A673 (cell line): ENCODE measurements at places on chromosomes 7 and 10.

- no peak for DNase-seq
Measured at GRCh38 chr10:103835096-103836050, 20.0 kb downstream of the SH3PXD2A start.

GRCh38 chr10:17780727-17781126 is 28.4 kb upstream of the MRC1 start:
- peak; percentile 51 for DNase-seq

- DNase-seq: no peak
Measured at GRCh38 chr10:101595591-101596433, 7.7 kb downstream of the DPCD start.

DNA sequence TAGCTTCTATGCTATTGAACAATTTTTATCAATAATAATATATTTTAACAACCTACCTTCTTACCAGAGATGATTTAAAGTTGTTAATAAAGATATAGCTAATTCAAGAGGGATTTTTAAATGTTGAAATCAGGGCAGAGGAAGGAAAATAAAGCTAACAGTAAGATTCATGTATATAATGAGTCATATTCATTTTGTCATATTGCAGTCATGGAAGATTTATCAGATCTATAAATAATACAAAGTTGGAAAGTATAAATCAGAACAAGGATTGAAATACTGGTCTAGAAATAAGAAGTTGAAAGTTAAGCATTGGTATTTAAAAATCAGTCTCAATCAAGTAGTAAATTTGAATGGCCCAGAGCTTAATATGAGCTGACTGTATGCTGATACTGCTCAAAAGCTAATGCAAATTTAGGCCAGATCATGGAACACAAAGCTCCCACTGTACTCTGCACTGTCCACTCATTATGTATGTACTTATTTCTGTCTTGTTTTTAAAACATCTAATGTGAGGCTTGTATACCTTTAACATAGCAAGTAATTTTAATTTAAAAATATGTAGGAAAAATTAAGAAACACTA is 196.9 kb downstream of the ZEB1 start:
- DNase-seq: no peak

DNA sequence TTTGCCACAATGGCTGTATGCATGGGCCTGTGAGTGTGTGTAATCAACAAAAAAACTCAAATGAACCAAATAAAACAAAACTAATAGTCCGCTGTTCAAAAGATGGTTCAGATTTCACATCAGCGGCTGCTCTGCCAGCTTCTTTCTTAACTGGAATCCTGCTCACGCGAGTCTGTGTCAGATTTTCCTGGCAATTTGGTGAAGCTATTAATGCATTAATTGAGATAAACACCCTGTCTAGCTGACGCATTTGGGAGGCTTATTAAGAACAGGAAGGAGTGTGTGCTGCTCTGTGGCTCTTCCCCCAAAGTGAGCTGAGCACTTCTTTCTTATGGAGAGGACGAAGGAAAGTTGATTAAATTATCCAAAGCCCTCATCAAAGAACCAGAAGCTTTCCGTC is 336.6 kb upstream of the MKI67 start:
- no peak for DNase-seq

- DNase-seq: no peak
Measured at GRCh38 chr7:79524048-79524447, 70.6 kb upstream of the MAGI2 start.

DNA sequence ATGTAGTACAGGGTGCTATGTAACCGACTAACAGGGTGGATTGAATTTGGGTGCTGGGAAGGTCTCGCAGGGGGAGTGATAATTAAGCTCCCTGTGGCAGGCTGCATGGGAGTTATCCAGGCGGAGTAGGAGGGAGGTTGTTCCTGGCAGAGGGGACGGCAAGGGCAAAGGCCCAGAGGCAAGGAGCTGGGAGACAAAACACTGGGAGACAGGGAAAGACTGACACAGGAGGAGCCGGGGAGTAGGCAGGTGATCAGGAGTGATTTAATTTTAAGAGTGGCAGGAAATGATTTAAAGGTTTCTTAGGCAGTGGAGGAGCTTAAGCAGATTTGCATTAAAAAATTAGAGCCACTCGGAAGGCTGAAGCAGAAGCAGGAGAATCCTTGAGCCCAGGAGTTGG is 40.7 kb upstream of the LEP start:
- DNase-seq: no peak

DNA sequence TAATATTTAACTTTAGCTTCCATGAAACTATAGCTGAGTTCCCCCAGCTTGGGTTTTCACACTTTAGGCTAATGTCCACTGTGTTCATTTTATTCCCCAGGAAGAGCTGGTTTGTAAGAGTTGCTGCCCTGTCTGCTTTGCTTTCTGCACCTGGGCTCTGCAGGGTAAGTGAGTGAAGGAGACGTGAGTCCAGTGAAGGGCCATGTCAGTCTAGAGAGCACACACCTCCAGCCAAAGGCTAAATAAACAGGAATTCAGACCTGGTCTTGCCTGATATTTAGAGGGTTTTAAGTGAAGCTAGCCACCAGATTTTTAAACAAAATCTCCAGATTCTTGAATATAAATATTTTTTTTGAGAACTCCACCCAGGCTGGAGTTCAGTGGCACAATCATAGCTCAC is 24.5 kb upstream of the FZD1 start:
- no peak for DNase-seq

DNA sequence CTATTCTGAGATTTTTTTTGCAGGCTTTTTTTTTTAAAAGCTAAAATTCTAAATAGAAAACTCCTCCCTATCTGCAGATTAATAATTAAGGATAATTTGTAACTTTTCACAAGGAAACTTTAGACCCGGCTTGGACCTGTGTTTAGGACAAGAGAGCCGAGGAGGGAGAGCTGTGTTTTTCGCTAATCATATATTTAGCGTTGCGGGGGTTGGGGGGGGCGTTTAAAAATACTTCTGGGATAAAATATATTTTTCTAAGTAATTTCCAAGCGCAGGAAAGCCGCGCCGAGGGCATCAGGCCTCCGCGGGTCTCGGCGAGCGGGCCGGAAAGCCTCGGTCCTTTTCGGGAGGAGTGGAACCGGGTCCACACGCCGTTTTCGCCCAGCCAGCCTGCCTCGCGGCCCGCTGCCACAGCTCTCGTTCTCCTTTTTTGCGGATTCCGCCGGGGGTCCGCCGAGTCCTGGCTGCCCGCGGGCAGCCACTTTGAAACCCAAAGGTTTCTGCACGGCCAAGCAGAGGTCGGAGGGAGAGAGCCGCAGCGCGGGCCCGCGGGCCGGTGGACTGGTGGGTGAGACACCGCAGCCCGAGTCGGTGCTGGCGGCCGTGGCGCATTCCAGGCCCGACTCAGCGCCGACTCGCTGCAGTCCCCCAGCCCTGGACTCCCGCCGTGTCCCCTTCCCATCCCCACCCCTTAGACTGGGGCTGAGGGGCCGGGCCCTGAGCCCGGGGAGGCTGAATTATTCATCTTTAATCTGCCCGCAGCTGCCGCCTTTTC is 2.3 kb downstream of the PAX2 start:
- no peak for DNase-seq

DNA sequence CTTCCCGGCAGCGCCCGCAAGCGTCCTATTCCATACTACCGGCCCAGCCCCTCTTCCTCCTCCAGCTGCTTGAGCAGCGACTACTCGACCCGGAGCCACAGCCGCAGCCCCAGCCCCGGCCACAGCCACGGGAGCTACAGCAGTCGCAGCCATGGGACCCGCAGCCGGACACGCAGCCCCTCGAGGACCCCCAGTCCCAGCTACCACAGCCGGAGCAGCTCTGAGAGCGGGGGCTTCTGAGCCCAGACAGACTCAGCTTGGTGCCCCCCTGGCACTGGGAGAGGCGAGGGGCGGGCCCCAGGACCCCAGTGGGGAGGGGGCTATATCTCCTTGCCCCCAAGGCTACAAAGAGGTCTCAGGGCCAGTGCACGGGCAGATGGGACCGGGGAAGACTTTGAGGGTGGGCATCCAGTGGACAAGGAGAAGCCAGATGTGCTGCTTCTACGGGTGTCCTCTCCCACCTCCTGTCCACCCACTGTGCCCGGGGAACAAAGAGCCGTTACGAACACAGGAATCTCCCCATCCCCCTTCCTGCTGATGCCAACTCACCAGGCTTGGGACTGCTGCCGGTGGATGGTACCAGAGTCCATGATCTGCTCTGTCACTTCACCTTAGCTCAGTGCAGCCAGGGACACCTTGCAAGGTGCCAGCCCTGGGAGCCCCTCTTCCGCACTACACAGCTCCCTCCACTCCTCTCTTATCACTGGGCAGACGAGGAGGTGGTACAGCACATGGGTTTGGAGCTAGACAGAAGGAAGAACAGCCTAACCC is 16.7 kb upstream of the HSPB1 start:
- no peak for DNase-seq

GRCh38 chr10:86221442-86222335 is 144.9 kb downstream of the GRID1 start:
- no peak for DNase-seq

GRCh38 chr7:124322561-124322960 is 289.7 kb upstream of the TMEM229A start:
- DNase-seq: no peak

- no peak for DNase-seq
Measured at GRCh38 chr7:95609277-95609971, 13.1 kb upstream of the PDK4 start.

GRCh38 chr7:126818393-126819196 is 434.1 kb downstream of the GRM8 start:
- no peak for DNase-seq

DNA sequence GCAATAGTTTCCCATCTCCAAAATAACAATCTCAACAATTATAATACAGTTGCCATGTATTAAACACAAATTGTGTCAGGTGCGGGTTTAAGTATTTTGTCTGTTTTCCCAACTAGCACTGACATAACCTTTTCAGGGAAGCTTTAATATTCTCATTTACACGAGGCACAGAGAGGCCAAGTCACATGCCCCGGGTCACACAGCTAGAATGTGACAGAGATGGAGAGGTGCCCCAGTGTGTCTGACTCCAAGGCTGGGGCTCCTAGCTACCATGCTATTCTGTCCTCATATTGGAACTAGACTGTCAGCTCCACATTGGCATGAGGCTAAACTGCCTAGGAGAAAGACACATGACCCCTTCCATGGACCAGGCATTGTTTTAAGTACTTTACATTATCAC is 77.2 kb downstream of the COL13A1 start:
- no peak for DNase-seq

DNA sequence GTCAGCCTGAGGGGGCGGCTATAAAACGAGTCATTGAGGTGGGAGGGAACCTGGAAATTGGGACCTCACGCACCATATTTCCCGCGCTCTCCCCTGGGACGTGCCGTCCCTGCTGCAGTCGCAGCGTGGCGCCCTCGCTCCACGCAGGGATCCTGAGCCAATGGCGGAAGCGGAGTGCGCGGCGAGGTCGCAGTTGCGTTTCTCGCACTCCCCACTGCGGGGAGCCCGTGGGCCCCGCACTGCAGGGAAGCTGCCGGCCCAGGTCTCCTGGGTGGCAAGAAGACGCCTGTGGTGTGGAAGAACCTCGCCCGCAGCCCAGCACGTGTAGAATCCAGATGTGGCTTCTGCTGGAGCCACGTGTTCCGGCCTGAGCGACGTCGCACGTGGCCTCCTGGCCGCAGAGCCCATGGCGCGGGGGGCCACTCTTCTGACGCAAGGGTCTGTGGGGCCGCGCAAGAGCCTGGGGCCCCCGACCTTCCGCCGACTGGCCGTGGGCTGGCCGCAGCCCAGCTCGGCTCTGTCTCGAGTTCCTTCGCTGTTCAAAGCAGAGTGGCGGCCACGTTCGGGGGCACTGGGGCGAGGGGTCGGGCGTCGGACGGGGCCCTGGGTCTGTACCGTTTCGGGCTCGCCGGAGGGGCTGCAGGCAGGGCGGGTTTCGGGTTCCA is 26.4 kb downstream of the HIF1AN start:
- peak; percentile 89 for DNase-seq

- DNase-seq: peak; percentile 29
Measured at GRCh38 chr7:124713086-124713485, 52.5 kb downstream of the GPR37 start.

- DNase-seq: no peak
Measured at GRCh38 chr10:133375357-133376115, 2.4 kb upstream of the ECHS1 start.
